ENCODE measurements at places on chromosomes 2 and 18. TPM values are rescaled to one million over a fixed set of nuclear protein-coding genes. Genes with fewer than 3 reads are reported as not detected.

GRCh38 chr18:501406-501714, 859 bp upstream of the COLEC12 start:
- no peak for DNase-seq

- DNase-seq: peak; percentile 27
Measured at GRCh38 chr2:161250864-161251436, 57.3 kb upstream of the PSMD14 start.

DNA sequence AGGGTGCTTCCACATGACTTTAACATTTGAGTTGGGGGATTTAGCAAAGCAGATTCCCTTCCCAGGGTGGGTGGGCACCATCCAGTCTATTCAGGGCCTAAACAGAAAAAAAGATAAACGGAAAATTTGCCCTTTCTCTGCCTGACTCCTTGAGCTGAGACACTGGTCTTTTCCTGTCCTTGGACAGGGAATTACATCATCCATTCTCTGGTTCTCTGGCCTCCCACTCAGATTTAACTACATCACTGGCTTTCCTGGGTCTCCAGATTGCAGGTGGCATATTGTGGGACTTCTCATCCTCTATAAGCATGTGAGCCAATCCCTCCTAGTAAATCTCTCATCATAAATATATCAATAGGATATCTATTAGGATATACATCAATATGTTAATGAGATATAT, 25.8 kb downstream of the CAPN13 start:
- DNase-seq: no peak

- no peak for DNase-seq
Measured at GRCh38 chr18:37913051-37913450, 347.5 kb upstream of the CELF4 start.

DNA sequence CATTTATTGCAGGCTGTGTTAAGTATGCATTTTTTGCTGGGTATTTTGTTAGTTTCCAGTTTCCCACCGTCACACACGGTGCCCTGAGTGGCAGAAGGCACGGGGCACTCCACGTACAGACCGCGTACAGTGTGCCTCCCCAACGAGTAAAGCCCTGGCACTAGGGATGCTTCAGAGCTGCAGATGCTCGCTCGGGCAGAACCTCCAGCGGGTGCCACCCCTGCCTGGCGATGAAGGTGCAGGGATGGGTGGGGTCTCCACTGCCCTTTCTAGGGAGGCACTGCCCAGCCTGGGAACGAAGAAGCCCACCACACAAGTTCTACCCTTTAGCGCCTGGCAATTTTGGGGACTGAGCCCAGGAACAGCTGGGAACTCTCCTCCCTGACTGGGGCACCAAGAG, 4.1 kb downstream of the GREB1 start:
- DNase-seq: no peak

GRCh38 chr2:235382179-235382578, 111.7 kb upstream of the AGAP1 start:
- DNase-seq: no peak

DNA sequence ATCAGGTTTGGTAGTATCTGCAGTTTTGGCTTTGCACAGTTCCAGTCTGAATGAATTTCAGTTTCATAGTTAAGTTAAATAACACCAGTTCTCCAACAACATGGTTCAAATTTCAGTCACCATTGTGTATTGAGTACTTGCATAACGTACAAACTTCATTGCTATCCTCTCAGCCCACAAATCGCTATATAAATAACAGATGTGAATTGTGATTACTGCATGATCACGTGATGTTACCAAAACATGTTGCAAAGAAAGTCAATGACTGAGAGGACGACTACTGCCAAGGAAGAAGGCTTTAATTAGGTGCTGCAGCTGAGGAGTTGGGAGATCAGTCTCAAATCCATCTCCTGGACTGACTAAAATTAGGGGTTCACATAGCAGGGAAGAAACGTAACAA, 48.2 kb downstream of the COL4A4 start:
- DNase-seq: no peak

DNA sequence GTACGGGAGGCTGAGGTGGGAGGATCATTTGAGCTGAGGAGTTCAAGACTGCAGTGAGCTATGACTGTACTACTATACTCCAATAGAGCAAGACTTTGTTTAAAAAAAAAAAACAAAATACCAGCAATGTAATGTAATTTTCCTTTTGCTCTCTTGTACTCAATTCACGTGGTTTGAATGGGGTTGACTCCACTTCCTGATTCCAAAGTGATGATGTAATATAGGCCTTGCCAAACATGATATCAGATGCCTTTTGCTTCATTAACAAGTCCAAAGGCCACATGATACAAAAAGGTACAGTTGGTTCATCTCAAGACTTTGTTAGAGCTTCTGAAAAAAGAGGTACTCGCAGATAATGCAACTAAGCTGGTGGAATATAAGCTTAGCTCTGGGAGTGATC, 321.8 kb downstream of the ZEB2 start:
- DNase-seq: no peak

DNA sequence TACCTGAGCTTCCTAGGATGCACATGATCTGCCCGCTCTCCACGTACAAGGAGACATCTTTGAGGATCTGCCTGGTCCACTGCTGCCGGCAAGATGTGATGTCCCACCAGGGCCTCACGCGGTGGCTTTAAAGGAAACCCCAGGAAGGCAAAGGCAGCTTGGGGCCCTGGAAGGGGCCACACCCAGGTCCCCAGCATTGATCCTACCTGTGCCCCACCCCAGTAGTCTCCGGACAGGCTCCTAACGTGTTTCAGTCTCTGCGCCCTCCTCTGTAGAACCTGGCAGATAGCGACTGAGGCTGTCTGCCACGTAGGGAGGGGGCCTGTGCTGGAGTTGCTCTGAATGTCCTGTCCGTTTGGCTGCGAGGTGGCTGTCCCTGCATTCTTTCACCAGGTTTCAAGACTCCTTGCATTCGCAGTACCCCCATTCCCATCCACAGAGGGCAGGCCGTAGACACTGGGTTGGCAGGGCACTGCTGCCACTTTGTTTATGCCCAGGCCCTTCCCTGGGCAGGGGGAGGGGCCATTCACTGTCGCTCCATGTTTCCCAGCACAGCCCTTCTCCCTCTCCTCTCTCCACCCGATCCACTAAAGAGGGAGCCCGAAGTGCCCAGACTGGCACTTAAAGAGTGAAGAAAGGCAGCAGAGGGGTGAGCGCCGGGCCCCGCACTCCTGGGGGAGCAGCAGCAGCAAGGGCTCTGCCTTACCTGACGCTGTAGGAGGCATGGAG, 644 bp downstream of the ABCG5 start:
- DNase-seq: no peak

GRCh38 chr2:105873721-105874120, 129.0 kb downstream of the NCK2 start:
- DNase-seq: peak; percentile 65

DNA sequence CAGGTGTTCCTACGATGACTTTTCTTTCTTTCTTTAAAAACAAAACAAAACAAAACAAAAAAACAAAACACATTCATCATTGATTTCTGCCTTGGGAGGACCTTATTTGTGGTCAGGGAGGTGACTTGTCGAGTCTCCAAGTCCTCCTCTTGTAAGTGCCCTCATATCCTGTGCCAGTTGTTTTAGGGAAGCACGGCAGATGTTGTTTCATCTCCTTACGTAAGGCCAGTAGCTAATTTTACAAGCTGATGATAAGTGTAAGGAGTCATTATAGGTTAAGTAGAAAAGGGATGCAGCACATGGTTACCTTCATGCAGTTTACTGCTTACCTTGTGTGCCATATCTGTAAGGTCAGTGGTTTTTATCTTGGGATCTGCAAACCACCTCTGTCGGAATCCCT, 52.2 kb downstream of the MRPS9 start:
- DNase-seq: no peak

DNA sequence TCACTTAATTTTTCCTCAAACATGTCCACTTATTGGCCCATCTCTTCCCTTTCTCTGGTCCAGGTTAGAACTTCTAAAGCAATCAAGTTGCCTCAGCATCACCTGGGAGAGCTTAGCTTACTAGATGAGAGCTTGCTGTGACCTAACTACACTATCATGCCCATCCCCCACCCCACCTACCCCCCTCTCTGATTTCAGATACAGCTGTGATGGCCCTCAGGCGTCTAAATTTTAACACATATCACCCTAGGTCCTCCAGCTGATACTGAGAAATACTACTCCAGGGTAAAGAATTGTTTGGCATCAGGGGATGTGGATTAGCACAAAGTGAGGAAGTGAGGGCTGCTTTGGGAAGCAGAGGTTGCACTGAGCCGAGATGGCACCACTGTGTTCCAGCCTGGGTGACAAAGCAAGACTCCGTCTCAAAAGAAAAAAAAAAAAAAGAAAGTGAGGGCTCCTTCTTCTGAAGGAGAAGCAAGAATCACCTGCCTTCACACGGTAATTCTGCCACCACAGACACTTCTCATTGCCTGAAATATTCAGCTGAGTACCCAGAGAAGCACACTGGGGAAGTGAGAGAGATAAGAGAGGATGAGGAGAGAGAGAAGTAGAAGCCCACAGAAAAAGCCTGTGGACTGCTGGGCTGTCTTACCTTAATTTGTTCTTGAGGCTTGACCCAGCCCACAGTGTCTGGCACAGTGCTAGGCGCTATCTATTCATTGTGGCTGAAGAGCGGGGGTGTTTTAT, 263.4 kb downstream of the ASXL3 start:
- DNase-seq: no peak

DNA sequence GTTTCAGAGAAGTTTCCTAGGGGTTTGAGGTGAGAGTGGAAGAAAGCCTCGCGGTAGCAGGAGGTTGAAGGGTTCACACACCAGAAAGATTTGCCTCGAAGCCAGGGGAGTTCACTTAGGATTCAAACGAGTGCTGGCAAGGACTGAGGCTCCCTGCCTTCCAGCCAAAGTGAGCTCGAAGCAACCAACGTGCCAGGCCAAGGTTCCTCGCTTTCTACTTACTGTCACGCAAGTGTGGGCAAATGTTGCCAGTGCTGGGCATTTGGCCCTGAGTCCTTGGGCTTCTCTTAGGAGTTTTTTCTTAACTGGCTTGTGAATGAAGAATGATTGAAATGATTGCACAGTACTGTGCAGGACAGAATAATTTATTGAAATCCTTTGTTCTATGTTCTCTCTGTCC, 53.6 kb downstream of the TMEM178A start:
- no peak for DNase-seq

DNA sequence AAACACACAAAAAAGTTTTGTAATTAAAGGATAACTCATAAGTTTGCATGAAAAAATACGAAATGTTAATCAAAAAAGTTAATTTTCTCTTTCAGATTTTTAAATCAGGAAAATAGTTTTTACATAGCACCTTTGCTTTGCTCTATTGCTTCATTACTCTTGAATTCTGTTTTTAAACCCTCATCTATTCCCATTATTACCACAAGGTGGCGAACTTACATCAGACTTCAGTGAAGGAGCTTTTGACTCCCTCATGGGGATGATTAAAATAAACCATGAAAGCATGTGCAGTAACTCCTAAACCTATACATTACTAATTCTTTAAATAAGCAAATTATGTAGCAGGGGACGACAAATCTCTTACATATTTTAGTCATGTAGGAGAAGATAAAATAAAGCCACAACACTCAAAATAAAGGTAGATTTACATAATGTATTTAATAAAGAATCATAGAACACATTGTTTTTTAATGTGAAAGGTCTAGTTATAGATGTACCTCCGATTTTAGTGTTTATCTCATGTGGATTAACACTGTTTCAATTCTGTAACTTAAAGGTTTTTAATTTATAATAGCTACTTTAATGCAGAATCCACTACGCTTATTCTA, 105.2 kb downstream of the NETO1 start:
- DNase-seq: no peak

DNA sequence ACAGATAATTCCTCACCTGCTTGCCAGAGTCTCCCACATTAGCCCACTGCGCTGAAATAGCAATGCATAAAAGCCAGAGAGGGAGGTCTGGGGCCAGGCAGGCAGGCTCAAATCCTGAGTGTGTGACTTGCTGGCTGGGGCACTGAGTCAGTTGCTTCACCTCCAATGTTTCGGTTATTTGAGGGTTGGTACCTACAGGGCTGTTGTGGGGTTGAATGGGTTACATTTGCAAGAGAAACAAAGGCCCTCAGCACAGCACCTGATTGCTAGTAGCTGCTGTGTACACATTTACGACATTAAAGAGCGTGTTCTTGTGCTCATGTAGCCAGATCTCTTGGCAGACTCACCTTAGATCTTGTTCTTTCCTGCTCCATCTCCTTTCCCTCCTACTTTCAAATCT, 34.1 kb upstream of the FAM110C start:
- DNase-seq: no peak

- no peak for DNase-seq
Measured at GRCh38 chr2:195124391-195125079, 532.5 kb upstream of the SLC39A10 start.

DNA sequence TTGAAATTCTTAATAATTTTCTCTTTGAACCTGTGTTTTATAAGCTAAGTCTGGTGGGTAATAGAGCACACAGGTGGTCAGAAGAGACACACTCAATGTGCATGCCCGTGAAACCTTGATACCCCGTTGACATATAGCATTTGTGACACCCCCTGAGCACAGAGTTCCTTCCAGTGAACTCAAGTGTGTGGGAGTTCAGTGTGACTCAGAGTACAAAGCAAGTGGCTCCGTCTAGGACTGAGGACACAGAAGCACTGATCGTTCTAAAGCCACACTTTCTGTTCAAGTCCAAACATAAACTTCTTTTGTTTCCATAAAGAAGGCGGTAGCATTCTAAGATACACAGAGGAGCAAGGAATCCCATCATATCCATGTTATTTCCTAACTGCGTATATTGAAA, 523.6 kb downstream of the PID1 start:
- DNase-seq: no peak

DNA sequence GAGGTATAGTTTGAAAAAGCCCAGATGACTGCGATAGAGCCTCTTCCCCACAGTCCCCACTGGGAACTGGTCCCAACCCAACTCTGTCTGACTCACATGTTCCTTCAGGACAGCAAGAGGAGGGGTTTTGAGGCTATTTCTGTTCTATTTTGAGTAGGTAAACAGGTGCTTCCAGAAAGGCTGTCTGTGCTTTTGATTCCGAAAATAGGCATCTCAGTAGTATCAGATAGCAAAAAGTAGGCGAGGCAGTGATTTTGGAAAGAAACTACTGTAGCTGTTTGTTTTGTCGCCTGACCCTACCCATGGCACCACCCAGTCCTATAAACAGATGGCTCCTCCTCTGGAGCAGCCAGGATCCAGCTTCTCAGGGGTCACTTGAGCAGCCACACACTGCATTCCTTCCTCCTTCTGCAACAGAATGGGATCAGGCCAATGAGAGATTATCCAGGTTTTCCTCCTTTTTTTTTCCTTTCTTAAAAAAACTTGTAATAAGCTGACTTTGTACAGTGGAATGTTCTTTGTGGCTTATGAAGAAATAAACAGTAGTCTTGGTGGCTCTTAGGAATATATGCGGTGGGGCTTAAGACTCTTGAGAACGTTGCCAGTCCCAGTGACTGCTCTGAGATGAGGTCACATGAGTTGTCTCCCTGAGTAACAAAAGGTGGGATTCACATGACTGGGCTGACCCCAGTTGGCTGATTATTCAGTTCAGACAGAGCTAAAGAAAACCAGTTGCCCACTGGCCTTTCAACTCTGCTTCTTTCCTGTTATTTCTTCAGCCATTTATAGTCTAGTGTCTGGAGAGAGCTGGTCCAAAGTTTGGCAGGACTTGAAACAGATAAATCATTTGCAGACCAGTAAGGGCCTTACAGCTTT, 98.6 kb downstream of the KCNS3 start:
- DNase-seq: peak; percentile 60

The BMP10 gene
- 0.08 TPM for total RNA-seq

The STAM2 gene
- 15.9 TPM for total RNA-seq

The C2orf66 gene
- total RNA-seq: 0.08 TPM

The ESPNL gene
- 2.6 TPM for total RNA-seq

The ZNF892 gene
- 6.8 TPM for total RNA-seq

The KCNG2 gene
- total RNA-seq: not detected

The PROC gene
- total RNA-seq: not detected

The SLC4A5 gene
- not detected for total RNA-seq

Data from SJCRH30 (cell line).